Activated effector memory CD4-positive, alpha-beta T cell treated with Interleukin-2 at 50 U/mL for 16 hours (primary cell): ENCODE measurements at places on chromosomes 12 and 14.

DNA sequence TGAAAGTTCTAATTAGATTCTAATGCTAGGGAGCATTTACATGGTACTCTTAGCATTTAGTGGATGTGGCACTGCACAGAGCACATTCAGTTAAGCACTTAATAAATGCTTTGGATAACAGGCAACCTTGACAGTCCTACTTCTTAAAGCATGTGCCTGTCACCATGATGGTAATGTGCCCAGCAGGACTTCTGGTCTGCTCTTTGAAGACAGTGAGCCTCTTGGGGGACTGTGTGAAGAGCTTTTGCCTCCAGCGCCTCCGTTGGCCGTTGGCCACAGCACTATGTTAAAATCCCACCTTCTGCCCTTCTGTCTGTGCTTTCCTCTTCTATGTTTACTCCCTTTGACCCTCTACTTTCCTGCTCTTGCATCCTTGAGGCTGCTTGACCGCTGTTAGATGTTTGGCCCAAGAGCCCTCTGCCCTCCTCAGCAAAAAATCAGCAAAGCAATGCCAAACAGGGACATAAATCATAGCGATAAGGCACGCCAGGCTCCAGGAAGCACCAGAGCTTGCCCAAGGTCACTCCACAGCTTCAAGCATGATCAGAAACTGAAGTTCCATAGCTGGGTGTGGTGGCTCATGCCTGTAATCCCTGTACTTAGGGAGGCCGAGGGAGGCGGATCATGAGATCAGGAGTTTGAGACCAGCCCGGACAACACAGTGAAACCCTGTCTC, 8.3 kb downstream of the CDKL1 start:
- no peak for DNase-seq

- DNase-seq = no peak
Measured at GRCh38 chr12:105285378-105285777, 45.1 kb upstream of the C12orf75 start.

DNA sequence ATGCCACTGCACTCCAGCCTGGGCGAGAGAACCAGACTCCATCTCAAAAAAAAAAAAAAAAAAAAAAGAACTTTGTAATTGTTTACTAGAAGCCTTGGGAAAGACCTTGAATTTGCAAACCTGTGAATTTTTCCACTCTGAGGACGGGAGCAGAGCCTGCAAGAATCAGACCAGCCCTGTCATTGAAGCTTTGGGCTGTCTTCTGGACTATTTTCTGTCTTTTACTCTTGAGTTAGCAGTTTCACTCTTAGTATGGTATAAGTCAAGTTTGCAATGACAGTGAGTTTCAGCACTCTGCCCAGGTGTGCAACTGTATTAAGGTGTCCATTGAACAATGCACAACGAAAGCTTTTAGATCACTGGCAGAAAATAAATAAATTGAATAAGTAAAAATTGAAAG, 81.4 kb upstream of the KRAS start:
- no peak for DNase-seq

GRCh38 chr14:81529391-81529790, 4.3 kb downstream of the SEL1L start:
- no peak for DNase-seq
